ENCODE measurements at places on chromosomes 4 and X.

DNA sequence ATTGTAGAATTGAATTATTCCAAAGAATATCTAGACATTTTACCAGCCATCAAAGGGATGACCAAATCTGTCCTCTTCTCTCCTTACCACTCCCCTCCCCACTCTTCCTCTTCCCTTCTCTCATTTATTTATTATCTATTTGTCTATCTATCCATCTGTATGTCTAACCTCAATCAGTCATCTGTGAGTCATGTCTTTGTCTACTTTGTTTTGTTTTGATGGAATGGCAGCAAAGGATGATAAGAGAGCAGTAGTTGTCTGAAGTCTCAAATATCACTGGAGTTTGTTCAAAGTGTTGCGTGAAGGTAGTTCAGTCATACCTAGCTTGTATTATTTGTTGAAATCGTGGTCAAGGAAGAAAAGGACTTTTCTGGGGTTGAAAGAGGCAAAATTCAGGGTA lies 34.7 kb upstream of the PGRMC2 start:
- no peak for DNase-seq

GRCh38 chr4:173200103-173200884 lies 31.7 kb downstream of the GALNT7 start:
- DNase-seq: no peak

DNA sequence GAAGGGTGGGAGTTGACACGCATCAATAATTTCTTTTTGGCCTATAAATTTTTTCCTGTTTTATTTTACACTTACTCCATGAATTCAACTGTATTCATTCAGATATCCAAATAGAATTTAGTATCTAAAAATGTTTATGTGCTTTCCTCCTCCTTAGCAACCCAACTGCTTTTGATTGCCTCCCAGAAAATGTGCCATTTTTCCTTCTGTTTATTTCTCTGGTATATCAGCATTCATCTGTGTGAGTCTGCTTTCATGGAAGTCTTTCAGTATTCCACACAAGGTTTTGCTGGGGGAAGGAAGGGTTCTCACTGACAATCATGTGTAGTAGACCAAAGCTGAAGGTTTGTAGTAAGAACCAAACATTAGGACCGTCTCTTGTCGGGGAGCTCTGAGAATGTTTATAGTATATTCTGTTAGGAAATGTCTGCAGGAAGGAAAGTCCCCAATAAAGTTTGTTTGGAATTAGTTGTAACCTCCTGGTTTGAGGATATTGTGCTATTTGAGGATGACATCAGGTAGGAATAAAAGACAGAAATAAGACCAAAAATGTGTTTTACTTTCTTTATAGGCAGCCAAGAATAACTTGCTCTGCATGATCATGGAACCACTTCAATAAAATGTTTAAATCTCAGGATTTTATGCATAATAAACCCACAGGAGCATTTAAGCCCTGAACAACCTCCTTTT lies 673.6 kb upstream of the INTU start:
- no peak for DNase-seq

DNA sequence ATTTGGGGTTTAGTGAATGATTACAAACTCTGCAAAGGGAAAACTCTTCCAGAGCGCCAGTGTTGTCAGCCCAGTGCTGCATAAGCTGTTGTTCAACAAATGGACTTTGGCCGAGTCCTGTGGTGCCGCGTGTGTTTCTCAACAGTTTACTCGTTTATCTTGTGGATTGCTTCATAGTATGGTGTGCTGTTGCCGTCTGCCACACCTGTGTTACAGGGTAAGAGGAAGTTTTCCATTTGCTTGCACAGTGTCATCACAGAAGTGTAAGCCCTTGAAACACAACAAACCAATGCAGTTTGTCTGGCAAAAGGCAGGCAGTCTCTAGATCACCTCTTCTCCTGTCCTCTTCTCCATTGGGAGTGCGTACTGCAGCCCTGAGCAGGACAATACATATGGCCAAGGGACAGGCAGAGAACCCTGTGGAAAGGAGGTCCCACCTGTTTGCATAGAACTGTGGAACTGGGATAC lies 66.3 kb downstream of the DCUN1D4 start:
- DNase-seq: no peak

DNA sequence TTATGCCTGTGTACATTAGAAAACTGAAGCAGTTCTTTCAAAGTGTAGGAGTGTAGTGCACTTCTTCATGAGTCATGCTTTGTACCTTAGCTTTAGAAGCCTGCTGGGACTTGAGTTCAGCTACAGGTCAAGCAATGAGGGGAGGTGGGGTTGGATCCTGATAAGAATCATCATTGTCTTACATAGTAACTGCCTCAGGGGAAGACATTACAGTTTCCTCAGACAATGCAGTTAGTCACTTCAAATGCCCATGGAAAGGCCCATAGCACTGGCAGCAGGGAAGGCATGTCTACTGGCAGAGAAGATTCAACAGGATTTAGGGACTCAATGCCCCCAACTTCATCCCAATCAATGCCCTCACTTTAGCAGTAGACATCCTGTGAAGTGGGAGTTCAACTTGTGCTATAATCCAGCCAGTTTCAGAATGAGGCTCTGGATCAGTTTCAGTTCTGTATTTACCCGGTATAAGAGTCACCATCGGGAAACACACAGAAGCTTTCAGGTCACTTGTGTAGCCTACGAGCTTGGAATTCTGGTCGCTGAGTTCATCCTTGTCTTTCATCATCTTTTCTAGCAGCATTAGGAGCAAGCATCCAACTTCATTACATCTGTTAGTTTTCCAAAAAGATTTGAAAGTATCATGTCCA lies 1216.5 kb downstream of the RAPGEF2 start:
- DNase-seq: no peak

DNA sequence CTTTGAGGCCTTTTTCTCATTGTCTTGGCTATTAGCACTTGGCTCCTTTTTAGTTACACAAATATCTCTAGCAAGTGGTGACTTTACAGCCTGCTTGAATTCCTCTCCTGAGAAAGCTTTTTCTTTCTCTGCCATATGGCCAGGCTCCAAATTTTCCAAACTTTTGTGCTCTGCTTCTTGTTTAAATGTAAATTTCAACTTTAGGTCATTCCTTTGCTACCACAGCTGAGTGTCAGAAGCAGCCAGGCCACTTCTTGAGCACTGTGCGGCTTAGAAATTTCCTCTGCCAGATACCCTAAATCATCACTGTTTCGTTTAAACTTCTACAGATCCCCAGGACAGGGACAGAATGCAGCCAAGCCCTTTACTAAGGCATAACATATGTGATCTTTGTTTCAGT lies 222.4 kb downstream of the FBXO8 start:
- DNase-seq: no peak

DNA sequence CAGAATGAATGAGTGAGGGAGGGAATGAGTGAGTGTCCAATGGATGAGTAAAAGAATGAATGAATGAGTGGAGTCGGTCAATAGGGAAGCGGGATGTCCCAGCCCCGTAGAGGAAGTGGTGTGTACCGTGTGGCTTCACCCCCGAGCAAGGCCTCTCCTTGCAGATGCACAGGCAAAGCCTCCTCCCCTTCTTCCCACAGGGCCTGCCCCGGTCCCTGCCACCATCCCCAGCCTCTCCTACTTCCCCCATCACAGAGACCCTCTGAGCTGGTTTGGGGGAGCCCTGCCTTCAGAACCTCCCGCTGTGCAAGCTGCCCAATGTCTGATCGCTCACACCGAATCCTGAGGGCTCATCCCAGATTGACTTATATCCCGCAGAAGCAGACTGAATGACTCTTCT lies 13.6 kb downstream of the HTRA3 start:
- no peak for DNase-seq

DNA sequence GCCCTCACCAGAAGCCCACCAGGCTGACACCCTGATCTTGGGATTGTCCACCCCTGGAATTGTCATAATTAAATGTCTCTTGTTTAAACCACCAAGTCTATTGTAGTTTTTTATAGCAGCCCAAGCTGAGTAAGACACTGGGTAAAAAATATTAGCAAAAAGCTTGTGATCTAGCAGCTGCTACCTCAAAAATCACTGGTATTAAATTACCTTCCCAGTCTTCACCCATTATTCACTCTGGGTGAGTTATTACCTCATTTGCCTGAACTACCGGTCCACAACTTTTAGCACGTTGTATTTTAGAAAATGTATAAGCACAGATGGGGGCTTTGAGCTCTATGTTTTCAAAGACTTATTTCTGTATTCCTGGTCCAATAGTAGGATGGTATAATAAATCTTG lies 12.0 kb upstream of the TRIM61 start:
- no peak for DNase-seq

Measured in ovary (tissue), 10 donors.